ENCODE measurements at places on chromosomes 1 and 21.
A peak's percentile ranks its signal among the peaks of the same experiment; 100 is the strongest.

- DNase-seq: no peak
Measured at GRCh38 chr1:53410701-53411100, 48.5 kb upstream of the DMRTB1 start.

DNA sequence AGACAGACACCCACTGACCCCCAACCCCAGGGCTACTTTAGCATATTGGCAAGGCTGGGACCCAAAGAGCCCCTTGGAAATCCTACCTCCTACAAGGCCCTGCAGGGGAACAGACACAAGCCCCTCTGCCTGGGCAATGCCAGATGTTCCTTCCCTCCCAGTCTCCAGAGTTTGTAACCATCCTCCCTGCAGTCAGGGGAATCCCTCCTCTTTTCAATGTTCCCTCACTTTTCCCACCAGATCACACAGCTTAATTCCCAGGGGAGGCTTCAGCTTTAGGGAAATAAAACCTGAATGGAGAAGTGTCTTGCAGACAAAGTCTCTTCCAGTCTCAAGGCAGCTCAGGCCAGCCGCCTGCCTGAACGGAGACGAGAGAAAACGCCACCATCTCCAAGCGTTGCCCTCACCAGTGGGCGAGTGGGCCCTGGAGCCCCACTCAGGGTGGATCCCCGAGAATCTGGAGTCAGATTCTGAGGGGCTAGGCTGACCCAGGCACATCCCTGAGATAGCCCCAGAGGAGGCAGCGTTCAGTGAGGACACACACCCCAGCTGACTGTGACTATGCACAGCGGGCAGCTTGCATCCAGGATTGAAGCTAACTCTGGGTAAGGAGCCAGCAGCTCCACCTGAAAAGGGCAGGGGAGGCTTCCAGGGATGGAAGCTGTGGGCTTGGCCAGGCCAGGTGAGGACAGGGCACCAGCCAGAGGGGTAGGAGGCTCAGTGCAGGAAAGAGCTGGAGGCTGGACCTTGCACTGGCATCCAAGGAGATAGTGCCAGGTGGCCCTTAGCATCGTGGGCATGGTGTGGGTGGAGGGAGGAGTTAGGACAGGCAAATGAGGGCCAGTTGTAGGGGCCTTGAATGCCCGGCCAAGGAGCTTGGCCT lies 44.0 kb upstream of the ZC3H12A start:
- no peak for DNase-seq

GRCh38 chr21:14548779-14549178 lies 2.7 kb upstream of the SAMSN1 start:
- DNase-seq: peak; percentile 72

DNA sequence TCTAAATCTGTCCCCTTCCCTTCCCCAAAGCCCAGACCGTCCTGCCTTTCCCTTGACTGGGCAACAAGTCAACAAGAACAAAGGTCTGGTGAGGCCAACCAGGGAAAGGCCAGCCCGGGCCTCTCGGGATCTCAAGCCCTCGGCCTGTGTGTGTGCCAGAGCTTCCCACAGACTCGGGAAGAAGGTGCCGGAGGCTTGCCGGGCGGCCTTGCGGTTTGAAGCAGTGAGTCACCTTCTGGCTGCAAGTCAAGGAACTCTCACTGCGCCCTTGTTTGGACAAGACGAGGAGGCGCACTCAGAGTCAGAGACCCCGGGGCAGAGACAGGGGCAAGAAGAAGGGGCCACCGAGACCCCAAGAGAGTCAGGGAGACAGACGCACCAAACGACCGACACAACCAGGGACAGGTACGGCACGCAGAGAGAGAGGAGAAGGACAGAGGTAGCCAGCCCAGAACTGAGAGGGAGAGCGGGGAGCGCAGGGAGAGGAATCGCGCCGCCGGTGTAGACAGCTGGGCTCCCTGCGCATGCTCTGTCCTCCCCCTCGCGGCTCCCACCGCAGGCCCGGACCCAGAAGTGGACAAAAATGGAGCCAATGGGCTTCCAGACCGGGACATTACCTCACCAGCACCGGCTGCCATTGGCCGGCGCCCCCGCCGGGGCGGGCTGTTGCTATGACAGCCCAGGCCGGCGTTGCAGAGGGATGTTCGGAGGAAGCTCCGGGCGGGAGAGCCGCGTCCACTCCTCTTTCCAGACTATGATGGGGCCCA lies 66.6 kb upstream of the LAPTM5 start:
- peak; percentile 95 for DNase-seq

DNA sequence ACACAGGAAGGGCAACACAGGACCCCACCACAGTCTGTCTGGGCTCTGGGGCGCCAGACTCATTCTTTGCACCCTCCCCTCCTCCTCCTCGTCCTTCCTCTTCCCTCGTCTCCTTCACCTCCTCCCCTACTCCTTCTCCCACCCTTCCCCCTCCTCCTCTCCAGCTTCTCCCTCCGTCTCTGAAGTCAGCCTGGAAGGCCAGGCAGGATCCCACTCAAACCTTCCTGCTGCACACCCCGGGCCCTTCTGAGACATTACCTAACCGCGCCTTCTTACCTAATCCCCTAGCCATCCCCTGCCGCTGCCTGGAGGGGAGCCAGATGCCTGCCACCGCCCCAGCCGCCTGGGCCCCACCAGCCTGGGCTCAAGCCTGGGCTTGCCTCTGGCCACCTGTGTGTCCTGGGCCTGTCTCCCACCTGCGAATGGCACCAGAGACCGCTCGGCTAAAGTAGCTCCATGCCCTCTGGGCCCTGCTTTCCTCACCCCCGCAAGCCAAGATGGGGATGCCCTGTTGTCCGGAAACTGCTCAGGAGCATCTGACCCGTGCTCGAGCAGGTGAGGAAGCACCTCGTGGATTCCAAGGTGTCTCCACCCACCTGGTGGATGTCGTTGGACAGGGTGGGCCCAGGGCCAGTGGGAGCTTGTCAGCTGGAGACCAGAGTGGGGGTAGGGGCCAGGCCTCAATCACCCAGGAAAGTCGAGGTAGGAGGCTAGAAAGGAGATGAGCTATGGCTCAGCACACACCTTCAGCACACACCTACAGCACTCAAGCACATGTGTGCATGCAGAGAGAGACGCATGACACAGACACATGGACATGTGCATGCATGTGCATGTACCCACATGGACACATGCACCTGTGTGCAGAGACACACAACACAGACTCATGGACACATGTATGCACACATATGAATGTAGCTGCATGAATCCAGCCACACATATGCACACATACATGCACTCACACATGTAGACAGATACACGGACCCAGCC lies 31.9 kb downstream of the WNT9A start:
- no peak for DNase-seq

- no peak for DNase-seq
Measured at GRCh38 chr1:111699268-111699667, 39.9 kb downstream of the INKA2 start.

DNA sequence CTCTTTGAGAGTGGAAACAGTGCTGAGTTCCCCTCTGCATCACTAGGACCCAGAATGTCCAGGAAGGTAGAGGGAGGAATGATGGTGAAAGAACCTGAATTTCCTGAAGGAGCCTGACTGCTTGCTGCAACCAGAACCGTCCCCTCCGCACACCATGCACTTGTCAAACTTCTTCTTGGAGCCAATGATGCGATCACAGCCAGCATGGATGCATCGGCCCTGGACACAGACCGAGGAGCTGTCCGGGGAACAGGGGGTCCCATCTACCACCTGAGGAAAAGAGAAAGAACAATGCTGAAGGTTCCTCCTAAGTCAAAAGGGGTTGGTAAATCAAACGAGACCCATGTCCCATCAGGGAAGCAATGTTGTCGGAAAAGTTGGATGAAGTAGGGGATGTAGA lies 6.9 kb downstream of the ADAMTS4 start:
- DNase-seq: no peak

Data from hematopoietic multipotent progenitor cell treated with erythropoietin and hydrocortisone succinate and interleukin-3 and kit ligand, for 6 days (in vitro differentiated cells).